ENCODE measurements at places on chromosomes 2 and 18. TPM values are rescaled to one million over a fixed set of nuclear protein-coding genes. Genes with fewer than 3 reads are reported as not detected.

DNA sequence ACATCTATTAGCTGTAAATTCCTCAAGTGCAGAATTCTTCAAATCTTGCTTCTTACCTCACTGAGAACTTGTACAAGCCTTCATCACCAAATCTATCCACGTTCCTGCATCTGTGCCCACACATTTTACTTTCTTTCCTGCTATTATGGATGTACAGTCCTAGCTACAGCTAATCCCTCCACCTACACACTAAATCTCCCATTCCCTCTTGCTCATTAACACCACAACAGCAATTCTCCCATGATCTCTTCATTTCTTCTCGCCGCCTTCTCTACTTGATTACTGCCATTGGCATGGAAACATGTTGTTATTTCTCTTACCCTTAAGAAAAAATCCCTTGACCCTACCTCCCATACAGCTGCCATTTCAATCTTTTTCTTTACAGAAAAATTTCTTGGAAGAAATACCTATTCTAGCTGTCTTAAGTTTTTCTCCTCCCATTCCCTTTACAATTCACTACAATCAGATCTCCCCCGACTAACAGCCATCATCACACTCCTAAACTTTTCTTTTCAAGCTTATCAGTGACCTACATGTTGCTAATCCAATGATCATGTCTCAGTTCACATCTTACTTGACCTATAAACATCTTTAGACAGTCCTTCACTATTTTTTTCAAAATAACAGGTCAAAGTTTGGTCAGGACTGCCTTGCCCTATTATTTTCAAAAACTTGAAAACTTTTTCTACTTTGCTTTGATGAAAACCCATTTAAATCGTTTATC lies 41.0 kb downstream of the ROCK2 start:
- DNase-seq = no peak

DNA sequence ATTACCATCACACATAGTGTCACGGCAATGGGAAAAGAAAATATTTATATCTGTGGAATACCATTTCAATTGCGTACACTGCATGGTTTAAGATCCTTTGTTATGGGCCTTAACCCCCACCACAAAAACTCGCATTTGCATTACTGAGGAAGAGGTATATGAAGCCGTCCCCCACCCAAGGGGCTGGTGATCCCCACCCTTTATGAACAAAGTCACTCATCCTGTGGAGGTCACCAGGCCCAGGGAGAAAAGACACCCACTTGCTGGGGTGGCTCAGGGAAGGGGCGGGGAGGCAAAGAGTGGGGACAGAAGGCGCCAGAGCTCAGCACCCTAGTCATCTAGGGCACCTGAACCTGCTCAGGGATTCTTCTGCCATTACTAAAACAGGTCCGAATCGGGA lies 133.8 kb downstream of the ZNF516 start:
- no peak for DNase-seq

DNA sequence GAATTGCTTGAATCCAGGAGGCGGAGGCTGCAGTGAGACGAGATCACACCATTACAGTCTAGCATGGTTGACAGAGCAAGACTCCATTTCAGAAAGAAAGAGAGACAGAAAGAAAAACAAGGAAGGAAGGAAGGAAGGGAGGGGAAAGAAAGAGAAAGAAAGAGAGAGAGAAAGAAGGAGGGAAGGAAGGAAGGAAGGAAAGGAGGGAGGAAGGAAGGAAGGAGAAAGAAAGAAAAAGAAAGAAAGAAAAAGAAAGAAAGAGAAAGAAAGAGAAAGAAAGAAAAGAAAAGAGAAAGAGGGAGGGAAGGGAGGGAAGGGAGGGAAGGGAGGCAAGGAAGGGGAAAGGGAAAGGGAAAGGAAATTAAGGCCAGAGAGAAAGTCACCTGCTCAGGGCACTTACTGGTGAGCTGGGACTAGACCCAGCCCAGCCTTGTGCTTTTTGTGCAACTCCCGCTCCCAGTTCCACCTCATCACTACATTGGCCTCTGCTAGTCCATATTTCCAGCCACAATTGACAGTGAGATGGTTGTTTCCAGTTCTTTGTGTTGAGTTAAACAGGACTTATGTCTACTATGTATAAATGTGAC lies 35.7 kb downstream of the MOGAT1 start:
- no peak for DNase-seq

SH3RF3 gene
- total RNA-seq = 0.34 TPM

PRSS56 gene
- not detected for total RNA-seq

GRCh38 chr2:36482576-36483214 lies 115.3 kb downstream of the FEZ2 start:
- DNase-seq = no peak

CDH19 gene
- not detected for total RNA-seq

GRCh38 chr2:161112908-161113307 lies 47.3 kb upstream of the TANK start:
- DNase-seq = no peak

DNA sequence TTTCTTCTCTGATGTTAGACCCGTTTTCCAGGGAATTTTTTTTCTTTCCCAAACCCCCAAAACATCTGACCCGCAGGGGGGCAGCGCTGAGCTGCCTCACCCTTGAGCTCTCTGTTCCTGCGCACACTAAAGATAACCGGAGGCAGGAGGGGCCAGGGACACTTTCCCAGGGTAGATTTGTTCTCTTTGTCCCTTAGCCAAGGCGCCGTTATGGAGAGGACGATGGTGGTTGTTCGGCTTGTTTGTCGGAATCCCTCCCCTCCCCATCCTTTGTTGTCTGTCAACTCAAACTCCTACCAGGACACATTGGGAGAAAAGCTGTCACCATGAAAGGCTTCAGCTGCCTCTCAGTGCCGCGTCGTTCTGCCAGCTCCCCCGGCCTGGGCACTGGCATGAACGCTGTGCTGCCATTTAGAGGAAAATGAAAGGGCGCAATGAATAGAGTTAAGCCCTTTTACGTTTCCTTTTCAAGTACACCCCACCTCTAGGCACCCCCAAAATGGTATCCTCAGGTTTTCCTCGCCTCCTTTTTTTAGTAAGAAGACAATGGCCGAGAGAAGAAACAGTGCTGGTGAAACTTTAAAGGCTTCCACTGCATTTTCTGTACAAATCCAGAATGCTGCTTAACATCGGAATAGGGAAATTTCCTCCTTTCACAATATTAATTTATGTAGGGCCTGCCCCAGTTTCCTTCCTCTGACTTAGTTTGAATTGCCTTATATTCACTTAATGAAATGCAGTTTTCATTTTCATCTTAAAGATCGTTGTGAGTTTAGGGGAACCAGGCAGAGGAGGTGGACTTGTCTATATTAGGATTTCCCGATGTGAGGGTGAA lies 62.1 kb downstream of the RND3 start:
- DNase-seq = no peak

MAPK4 gene
- total RNA-seq = not detected

FOXI3 gene
- not detected for total RNA-seq

GRCh38 chr2:218727502-218728165 lies 17.0 kb downstream of the TTLL4 start:
- DNase-seq = no peak

DNA sequence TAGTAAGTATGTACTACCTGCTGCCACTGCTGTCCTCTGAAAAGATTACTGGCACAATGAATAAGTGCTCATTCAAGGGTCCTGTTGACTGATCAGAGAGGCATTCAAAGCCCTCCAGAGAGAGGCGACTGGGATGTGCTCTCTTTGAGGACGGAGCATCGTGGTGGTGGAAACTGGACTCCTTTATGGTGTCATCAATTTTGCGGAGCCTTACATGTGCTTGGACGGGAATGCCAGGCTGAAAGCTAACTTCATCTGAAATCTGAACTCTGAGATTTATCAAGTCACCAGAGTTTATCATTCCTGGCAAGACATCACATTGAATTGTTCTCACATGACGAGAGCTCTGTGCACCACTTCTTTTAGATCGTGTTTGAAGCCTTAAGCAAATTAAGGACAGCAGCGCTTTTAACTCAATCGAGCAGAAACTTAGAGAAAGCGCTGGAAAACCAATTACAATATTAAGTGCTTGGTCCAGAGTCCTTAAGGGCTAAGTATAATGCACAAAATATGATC lies 138.3 kb downstream of the NCK2 start:
- no peak for DNase-seq

- DNase-seq = no peak
Observed at GRCh38 chr2:73823916-73824523, 4.7 kb upstream of the STAMBP start.

IAH1 gene
- total RNA-seq = 87.1 TPM
